ENCODE measurements at places on chromosomes 1 and 21. TPM values are rescaled to one million over a fixed set of nuclear protein-coding genes. Genes with fewer than 3 reads are reported as not detected.
A peak's percentile ranks its signal among the peaks of the same experiment; 100 is the strongest.

- no peak overlapping the region for H3K27ac ChIP-seq
- no peak for DNase-seq
- no peak overlapping the region for H3K4me3 ChIP-seq
- no peaks in the 10 kb centered on the region for H3K27me3 ChIP-seq
- H3K36me3 ChIP-seq: peaks cover 3% of the 10 kb centered on the region
These were observed 41.7 kb downstream of the PLXNA2 start for GRCh38 chr1:208202333-208202995.

PGLYRP4 gene
- not detected for total RNA-seq

TBX19 gene
- total RNA-seq: 1.8 TPM

GPATCH3 gene
- total RNA-seq: 13.7 TPM

GBP6 gene
- not detected for total RNA-seq

- H3K27ac ChIP-seq: no peak overlapping the region
- no peak overlapping the region for H3K4me3 ChIP-seq
- no peaks in the 10 kb centered on the region for H3K36me3 ChIP-seq
- H3K4me1 ChIP-seq: no peaks in the 10 kb centered on the region
These were observed 115.6 kb downstream of the UCK2 start for GRCh38 chr1:165942927-165943597.

- no peak overlapping the region for H3K4me3 ChIP-seq
- no peak for DNase-seq
- no peaks in the 10 kb centered on the region for H3K4me1 ChIP-seq
- H3K27me3 ChIP-seq: no peaks in the 10 kb centered on the region
- H3K27ac ChIP-seq: no peak overlapping the region
These were observed 56.0 kb upstream of the GPR52 start for GRCh38 chr1:174391716-174392115.

MX2 gene
- not detected for total RNA-seq

DNA sequence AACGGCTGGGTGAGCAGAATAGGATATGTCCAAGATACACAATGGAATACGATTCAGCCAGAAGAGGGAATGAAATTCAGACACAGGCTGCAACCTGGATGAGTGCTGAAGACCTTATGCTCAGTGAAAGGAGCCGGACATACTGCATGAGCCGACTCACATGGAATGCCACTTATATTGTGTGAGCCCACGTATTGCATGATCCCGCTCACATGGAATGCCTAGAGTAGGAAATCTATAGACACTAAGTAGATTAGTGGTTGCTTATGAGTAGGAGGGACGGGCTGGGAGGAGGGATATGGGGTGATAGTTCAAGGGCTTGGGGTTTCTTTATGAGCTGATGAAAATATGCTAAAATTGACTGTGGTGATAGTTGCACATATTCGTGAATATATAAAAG is 26.8 kb downstream of the TMPRSS2 start:
- no peak overlapping the region for H3K27ac ChIP-seq
- H3K4me1 ChIP-seq: peaks cover 45% of the 10 kb centered on the region
- no peak for DNase-seq
- no peaks in the 10 kb centered on the region for H3K27me3 ChIP-seq

LRRC53 gene
- total RNA-seq: not detected

F5 gene
- not detected for total RNA-seq

- no peak overlapping the region for H3K4me3 ChIP-seq
- H3K27ac ChIP-seq: peak overlapping the region; percentile 78
- H3K4me1 ChIP-seq: peaks cover 17% of the 10 kb centered on the region
- H3K27me3 ChIP-seq: peaks cover 3% of the 10 kb centered on the region
These were observed 145.1 kb downstream of the TM2D1 start for GRCh38 chr1:61579802-61580201.

DNA sequence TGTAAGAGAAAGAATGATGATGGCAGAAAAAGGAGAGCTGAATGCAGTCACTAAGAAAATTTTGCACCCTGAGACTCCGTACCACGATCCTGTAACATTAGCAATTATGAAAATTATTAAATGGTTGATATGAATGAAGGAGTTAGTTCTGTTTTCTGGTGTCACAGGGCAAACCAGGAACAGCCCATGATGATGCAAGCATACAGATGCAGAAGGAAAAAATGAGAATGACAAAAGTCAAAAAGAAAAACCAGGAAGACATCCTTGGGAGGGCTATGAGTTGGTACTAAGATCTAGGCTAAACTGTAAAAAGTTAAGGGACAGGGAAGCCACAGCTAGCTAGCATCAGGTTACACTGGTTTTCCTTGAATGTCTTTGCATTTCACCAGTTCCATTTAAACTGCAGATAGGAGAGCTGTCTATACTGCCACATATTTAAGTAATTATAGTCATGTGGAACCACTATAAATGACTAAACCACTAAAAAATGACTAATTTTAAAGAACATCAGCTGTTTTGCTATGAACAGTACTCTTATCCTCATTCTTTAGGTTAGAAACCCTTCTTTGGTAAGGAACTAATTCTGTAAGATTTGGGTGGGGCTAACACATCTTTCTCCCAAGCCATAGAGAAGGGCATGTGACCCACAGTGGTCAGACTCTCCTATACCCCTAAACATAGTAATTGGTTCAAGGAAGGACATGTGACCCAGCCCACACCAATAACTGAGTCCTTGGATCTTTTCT is 11.4 kb downstream of the DOCK7 start:
- H3K27ac ChIP-seq: peak overlapping the region; percentile 76
- H3K27me3 ChIP-seq: no peaks in the 10 kb centered on the region
- no peak for DNase-seq
- H3K36me3 ChIP-seq: peaks cover 1% of the 10 kb centered on the region
- no peak overlapping the region for H3K4me3 ChIP-seq
- H3K4me1 ChIP-seq: peaks cover 38% of the 10 kb centered on the region

GRCh38 chr1:182493063-182493462 is 43.1 kb downstream of the RGSL1 start:
- peaks cover 10% of the 10 kb centered on the region for H3K27me3 ChIP-seq
- no peak overlapping the region for H3K4me3 ChIP-seq
- no peaks in the 10 kb centered on the region for H3K36me3 ChIP-seq
- no peaks in the 10 kb centered on the region for H3K4me1 ChIP-seq
- DNase-seq: no peak
- no peak overlapping the region for H3K27ac ChIP-seq

HAO2 gene
- not detected for total RNA-seq

PHC2 gene
- total RNA-seq: 91.5 TPM

GRCh38 chr1:12757836-12758235 is 11.8 kb downstream of the CFAP107 start:
- H3K27me3 ChIP-seq: peaks cover 8% of the 10 kb centered on the region
- H3K27ac ChIP-seq: no peak overlapping the region
- no peak overlapping the region for H3K4me3 ChIP-seq
- no peaks in the 10 kb centered on the region for H3K36me3 ChIP-seq

ADORA3 gene
- not detected for total RNA-seq

DNA sequence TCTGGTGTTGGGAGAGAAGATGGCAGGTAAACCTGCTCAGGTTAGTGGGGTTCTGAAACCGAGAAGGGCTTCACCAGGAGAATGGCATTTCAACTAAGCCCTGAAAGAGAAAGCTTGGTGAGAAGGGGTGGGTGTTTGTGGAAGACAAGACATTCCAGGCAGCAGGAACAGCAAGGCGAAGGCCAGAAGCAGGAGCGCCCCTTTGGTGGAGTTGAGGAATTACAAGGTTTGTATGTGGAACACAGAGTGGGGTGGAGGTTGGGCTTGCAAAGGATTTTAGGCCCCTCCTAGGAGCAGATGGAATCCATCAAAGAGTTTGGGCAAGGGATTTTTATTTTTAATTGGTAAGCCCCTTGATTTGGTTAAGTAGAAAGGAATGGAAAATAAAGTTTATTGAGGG is 24.8 kb upstream of the ELOA start:
- no peak overlapping the region for H3K27ac ChIP-seq
- H3K36me3 ChIP-seq: no peaks in the 10 kb centered on the region
- H3K4me1 ChIP-seq: peaks cover 10% of the 10 kb centered on the region
- no peak for DNase-seq
- H3K27me3 ChIP-seq: no peaks in the 10 kb centered on the region

OR2T3 gene
- not detected for total RNA-seq

- no peak overlapping the region for H3K4me3 ChIP-seq
- H3K4me1 ChIP-seq: peaks cover 8% of the 10 kb centered on the region
These were observed 18.0 kb downstream of the TMEM81 start for GRCh38 chr1:205066141-205066818.

- no peak overlapping the region for H3K27ac ChIP-seq
- H3K27me3 ChIP-seq: peaks cover 14% of the 10 kb centered on the region
- DNase-seq: peak; percentile 44
These were observed 85.5 kb downstream of the SYT2 start for GRCh38 chr1:202624781-202625108.

GRCh38 chr1:28161751-28162150 is 14.7 kb downstream of the PTAFR start:
- H3K36me3 ChIP-seq: no peaks in the 10 kb centered on the region
- no peak overlapping the region for H3K27ac ChIP-seq
- DNase-seq: no peak
- H3K4me3 ChIP-seq: no peak overlapping the region
- H3K4me1 ChIP-seq: peaks cover 7% of the 10 kb centered on the region

TPM3 gene
- total RNA-seq: 256 TPM

GRCh38 chr1:24913274-24913604 is 16.8 kb downstream of the RUNX3 start:
- no peak for DNase-seq
- H3K36me3 ChIP-seq: no peaks in the 10 kb centered on the region
- peaks cover 6% of the 10 kb centered on the region for H3K4me1 ChIP-seq
- H3K27me3 ChIP-seq: no peaks in the 10 kb centered on the region

- H3K4me1 ChIP-seq: peaks cover 55% of the 10 kb centered on the region
- H3K36me3 ChIP-seq: peaks cover 1% of the 10 kb centered on the region
- no peak overlapping the region for H3K4me3 ChIP-seq
- H3K27ac ChIP-seq: no peak overlapping the region
- H3K27me3 ChIP-seq: no peaks in the 10 kb centered on the region
These were observed 26.8 kb downstream of the IFFO2 start for GRCh38 chr1:18929686-18930085.

DNA sequence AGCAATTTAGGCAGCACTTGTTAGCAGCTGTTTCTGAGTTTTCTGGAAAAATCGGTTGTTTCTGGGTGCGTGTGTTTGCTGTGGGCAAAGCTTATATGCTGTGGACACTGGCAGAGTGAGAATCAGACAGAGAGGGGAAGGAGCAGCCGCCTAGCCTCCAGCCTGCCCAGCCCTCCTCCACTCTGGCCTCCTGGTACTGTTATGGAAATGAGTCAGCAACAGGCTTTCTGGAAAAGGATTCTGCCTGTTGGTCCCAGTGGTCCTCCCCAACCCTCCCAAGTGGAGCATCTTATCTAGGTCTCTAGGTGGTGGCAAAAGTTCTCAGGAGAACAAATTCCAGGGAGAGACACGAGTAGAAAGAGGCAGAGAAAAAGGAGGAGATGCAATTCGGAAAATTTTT is 42.2 kb upstream of the GOLT1A start:
- peaks cover 2% of the 10 kb centered on the region for H3K27me3 ChIP-seq
- H3K36me3 ChIP-seq: no peaks in the 10 kb centered on the region
- peak overlapping the region; percentile 50 for H3K27ac ChIP-seq

CHRNB2 gene
- total RNA-seq: not detected

DNA sequence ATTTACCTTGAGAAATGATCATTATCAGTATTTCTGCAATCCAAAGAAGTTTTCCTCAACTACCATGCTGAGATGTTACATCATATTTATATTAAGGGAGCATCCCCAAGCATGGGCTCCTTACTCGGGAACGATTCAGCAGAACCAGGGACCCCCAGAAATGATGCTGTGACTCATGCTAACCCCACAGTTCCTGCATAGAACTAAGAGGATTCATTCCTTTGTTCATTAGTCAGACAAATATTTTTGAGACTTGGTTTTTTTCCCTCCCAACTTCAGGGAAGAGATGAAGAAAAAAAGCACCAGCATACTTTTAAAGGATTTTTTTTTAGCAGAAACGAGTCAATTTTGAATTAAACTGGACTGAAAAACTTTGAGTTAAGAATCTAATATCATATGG is 49.2 kb upstream of the COL24A1 start:
- peaks cover 21% of the 10 kb centered on the region for H3K4me1 ChIP-seq
- no peak overlapping the region for H3K27ac ChIP-seq
- H3K36me3 ChIP-seq: no peaks in the 10 kb centered on the region
- no peak overlapping the region for H3K4me3 ChIP-seq
- H3K27me3 ChIP-seq: no peaks in the 10 kb centered on the region

DNA sequence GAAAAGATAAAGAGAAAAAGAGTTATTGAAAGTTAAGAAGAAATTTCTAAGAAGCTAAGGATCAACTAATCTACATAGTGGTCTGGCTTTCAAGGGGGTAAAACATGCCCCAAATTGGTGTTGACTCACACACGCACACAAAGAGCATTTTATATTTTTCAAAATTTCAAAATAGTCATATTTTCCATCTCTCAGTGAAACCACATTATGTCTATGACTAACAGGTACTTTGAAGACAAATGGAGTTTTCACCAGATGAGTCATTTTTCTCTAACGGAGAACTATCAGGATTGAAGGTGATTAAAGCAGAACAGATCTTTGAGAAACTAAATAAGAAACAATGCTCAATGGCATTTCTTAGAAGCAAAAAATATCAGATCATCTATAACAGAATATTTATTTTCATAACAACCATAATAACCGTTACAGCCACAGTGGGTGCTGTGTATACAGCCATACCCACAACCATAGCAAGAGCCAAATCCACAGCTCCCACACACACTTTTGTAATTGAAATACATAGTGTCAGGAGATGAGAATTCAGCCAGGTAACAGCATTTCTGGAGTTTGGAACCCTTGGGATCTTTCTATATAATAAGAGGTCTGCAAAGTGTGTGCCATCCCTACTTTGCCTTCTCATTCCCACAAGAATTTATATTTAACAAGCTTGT is at the start of gene KRTAP21-3:
Gene KRTAP21-3 (minus strand): TSS at position 539 of the 671 bp plus-strand sequence. CDS start 18 bp downstream, at position 521.
- no peak for DNase-seq
- H3K4me1 ChIP-seq: no peaks in the 10 kb centered on the region
- H3K27me3 ChIP-seq: no peaks in the 10 kb centered on the region
- no peaks in the 10 kb centered on the region for H3K36me3 ChIP-seq
- no peak within 1 kb of the TSS for H3K27ac ChIP-seq

DPT gene
- 30.2 TPM for total RNA-seq

DNA sequence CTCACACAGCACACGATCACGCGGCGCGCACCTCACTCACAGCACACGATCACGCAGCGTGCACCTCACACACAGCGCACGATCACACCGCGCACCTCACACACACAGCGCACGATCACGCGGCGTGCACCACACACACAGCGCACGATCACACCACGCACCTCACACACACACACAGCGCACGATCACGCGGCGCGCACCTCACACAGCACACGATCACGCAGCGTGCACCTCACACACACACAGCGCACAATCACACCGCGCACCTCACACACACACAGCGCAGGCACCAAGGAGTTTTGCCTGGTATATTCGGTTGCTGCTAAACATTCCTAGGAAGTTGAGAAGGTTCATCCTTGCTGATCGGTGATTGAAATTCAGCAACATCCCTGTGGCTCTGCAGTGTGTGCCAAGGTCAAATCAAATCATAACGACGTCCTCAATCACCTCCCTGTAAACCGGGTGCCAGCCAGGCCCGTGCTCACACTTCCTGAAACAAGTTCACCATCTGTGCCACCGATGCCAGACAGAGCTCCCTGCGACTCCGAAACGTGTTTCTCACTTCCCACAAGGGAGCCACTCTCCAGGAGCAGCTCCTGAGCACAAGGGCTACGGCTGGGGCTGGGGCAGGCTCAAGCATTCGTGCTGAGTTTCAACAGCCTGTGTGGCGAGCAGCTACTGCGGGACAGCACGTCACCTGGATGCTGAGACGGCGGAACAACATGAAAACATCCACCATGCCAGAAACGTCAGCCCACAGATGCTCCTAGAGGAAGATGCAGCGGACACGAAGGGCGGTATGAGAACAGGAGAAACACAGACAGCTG is 30.2 kb downstream of the WDR4 start:
- no peaks in the 10 kb centered on the region for H3K27me3 ChIP-seq
- peak; percentile 83 for DNase-seq
- peaks cover 30% of the 10 kb centered on the region for H3K36me3 ChIP-seq
- no peak overlapping the region for H3K27ac ChIP-seq
- H3K4me1 ChIP-seq: peaks cover 9% of the 10 kb centered on the region
